ENCODE measurements at places on chromosomes 7 and 10.
A peak's percentile ranks its signal among the peaks of the same experiment; 100 is the strongest.

DNA sequence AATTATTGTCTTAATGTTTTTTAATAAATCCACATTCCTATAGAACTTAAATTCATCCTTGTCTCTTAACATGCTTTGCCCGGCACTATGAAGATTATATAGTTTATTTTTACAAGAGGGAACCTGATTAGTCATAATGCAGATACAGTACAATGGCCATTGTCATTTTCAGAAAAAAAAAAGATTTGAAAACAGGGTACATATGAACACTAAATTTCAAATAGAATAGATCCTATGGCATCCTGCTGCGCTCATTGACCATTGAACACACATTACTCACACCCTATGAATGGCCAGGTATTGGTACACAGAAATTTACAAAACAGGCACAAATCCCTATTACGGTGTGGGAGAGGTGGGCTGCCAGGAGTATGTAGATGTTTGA is 2.0 kb upstream of the KLF6 start:
- no peak for DNase-seq

- DNase-seq = no peak
Observed at GRCh38 chr7:81604075-81604807, 165.6 kb downstream of the HGF start.

DNA sequence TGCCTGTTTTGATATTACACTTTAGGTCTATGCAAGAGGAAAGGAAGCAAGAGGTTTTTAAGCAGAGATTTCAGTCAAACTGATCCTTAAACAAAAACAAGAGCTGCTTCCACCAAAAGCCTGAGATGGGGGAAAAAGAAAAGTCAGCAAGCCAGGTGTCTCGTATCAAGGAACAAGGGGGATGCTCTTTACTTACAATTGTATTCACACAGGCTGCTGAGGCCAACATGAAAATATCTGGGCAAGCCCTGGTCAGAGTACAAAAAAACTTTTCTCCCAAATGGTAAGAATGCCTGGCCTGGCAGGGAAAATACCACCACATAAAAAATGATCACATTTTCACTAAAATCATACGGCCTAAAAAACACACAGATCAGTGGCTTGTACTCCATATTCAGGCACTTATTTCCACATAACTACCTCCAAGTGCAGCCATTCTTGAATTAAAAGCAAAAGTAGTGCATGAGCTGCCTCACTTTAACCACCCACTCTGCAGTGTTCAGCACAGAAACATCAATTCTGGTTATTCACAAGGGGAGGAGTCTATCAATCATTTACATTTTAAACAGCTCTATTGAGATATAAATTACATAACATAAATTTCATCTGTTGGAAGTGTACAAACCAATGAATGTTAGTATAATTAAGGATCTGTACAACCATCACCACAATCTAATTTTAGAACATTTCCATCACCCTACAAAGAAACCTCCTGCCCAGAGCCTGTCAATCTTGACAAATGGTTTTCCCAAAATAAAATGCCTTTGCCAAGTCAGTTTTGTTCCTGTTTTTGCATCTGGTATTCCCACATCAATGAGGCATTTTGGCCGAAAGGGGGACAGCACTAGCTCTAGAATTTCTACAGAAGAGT is 70.2 kb downstream of the GRB10 start:
- no peak for DNase-seq

DNA sequence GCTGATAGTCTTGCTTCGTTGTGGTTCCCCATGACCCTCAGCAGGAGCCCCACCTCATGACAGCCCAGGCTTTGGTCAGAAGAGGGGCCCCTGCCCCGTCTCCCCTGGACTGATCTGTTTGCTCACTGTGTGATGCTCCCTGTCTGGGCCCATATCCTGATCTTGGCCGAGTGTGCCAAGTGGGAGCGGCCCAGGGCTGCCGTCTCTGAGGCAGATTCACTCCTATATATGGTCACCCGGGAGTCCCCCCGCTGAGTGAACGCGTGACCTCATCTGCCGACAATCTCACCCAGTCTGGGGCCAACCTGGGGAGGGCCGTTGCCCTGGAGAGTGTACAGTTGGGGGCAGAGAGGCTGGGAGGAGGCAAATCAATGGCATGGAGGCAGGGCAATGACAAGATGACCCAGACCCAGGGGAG is 34.5 kb downstream of the PPIF start:
- peak; percentile 78 for DNase-seq

- no peak for DNase-seq
Observed at GRCh38 chr10:70899096-70899495, 10.7 kb upstream of the PCBD1 start.

DNA sequence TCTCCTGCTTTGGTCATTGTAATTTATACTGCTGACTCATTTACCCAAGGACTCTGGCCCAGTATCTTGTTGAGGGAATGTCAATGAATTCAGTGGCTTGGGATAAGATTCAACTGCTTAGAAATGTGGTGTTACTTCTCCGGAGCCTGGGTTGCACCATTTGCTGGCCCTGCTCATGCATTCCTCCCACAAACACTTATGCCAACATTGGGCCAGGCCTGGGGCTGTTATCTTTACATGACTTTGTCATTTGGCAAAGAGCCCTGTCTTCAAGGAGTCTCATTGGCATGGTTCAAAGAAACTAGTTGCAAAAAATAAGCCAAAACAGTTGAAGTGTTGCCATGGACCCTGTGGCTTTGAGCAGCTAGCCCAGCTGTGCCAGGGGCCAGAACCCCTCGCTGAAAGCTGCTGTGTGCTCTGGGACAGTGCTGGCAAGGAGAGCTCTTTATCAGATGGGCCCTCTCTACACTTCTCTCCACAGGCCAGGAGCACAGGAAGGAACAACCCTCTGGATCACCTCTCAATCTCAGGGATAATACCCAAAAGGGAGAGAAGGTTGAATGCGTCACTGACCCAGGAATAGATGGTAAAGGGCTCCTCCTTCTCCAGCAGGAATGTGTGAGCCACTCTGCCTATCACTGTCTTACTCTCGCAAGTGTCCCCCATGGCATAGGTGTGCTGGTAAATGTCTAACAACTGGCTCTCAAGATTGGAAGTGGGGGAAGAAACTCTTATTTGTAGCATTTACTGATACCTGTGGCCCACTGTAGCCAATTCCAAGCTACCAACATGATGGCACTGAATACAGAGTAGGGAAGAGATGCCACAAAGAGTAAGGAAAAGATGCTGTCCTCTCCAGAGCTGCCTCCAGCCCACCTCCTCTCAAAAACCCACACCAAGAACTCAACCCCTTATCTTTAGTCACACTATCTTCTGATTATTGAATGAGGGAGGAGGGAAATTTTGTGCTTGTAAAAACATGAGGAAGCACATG is 23.5 kb upstream of the PDE1C start:
- DNase-seq = no peak

DNA sequence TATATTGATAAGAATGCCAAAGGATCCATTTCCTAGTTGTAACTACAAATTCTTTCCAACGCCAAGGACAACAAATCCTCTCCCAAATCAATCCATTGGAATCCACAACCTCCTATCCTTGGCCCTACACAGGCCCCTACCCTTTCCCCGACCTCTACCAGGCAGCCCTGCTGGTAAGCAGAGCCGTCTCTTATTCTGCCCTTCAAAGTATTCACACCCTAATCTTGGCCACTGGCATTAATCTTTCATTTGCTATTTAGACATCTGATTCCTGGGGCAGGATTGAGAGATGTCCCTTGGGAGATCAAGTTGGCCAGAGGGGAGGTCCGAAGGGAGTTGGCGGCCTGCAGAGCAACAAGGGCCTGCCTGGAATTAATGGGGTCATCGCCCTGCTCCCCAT is 161.4 kb downstream of the PLXNA4 start:
- no peak for DNase-seq

DNA sequence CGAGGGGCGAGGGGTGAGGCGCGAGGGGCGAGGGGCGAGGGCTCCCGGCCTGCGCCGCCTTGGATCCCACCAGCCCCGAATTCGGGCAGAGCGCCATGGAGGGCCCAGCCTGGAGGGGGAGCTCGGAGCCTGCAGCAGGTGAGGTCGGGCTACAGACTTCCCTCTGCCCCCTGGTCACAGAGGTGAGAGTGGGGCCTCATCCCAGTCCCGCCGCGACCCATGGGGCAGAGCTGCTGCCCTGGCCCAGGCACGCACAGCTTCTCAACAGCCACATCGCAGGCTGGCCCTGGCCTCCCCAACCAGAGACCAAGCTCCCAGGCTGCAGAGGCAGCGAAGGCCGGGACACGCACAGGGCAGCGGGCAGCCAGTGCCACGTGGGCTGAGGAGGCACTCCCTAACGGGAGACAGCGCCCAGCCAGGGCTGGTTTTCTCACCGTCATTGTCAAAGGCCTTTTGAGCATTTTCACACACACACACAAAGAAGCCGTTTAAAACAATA is 191.8 kb downstream of the PTPRN2 start:
- no peak for DNase-seq

GRCh38 chr7:108093851-108094331 is 36.3 kb downstream of the LAMB4 start:
- DNase-seq = no peak

GRCh38 chr10:49187950-49188761 is at the start of gene TMEM273:
TSS of gene TMEM273 (minus strand) at chr10:49188391. CDS start at chr10:49188336, 55 bp downstream.
- no peak for DNase-seq

GRCh38 chr7:8197994-8198698 is 63.8 kb downstream of the ICA1 start:
- no peak for DNase-seq

- DNase-seq = no peak
Observed at GRCh38 chr7:129123510-129123857, 21.0 kb upstream of the TSPAN33 start.

GRCh38 chr7:153588586-153588985 is 463.6 kb upstream of the DPP6 start:
- DNase-seq = no peak

- DNase-seq = peak; percentile 40
Observed at GRCh38 chr7:15625466-15625865, 61.0 kb downstream of the MEOX2 start.

DNA sequence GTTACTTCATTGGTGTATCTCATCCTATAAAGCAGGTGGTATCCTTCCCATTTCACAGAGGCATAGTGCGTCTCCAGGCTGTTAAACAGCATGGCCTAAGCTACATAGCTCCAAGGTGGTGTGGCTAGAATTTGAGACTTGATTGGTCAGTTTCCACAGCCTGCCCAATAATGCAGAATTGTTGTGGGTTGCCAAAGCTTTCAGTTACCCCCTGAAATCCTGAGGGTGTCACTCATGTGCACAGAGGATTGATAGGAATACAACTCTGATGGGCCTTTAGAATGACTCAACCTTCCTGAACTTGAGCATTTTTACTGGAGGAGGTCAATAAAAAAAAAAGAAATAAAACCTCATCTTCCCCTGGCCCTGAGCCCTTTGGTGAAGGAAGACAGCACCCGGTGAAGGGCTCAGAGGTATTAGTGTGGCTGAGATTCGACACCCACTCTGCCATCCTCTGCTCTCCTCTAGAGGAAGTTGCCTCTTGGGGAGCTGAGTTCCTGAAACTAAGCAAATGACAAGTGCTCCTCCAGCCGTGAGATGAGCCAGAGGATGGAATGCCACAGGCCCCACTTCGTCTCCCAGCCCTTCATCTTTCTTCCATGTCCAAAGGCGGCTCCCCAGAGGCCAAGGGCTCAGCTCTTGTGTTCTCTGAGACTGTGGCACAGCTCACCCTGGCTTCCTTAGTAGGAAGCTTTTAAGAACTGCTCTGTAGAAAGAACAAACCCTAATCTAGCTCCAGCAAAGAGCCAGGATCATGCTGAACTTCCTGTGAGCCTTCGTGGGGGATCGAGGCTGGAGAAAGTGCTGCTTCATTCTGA is 1.0 kb downstream of the ACSL5 start:
- no peak for DNase-seq

GRCh38 chr7:84368122-84368521 is 173.5 kb upstream of the SEMA3A start:
- no peak for DNase-seq

GRCh38 chr7:73519867-73520672 is 2.0 kb downstream of the BAZ1B start:
- DNase-seq = no peak

DNA sequence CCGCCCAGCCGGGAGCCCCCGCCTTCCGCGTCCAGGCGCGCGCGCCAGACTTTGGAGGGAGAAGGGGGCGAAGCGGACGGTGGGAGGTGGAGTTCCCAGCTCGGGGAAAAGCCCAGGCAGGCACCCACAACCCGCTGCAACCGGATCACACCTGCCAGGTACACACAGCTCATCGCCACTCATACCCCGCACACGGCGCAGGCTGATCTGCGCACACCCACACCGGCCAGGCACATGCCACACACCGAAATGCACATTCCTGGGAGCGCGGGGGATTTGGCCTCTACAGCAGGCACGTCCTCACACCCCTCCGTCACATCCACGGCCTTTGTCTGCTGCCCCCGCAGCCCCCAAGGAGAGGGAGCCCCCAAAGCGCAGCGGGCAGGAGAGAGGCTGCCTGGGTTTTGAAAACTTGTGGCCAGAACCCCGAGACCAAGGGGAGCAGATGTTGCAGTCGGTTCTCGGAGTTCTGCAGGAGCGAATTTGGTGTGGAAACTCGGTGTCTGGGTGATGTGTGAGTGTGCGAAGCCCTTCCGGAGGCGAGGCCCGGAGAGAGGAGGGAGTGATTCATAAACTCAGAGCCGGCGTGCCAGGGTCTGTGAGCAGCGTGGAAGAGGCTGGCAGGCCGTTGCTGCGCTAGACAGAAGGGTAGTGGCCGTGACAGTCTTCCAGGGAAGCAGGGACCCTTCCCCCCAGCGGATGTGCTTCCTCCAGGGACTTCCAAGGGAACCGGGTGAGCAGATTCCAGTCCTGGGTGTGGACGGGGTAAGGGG is 734 bp downstream of the CHST3 start:
- no peak for DNase-seq

DNA sequence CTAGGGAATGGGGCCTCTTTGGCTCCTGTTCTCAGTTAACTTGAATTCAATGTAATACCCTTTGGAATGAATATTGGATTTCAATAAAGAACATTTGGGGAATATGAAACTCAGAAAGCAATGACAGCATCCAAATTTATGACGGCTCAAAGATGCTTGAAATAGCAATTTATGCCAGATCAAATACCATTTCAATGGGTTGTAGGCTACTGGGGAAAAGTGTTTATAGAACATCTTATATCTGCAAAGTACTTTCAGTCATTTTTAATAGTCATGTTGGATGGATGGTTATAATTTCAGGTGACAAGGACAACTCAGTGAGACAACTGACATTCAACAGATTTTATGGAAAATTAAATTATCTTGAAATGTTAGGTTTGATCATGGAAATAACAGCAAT is 772.7 kb downstream of the PHTF2 start:
- DNase-seq = no peak

- DNase-seq = no peak
Observed at GRCh38 chr7:67450171-67450570, 453.5 kb downstream of the TYW1 start.

DNA sequence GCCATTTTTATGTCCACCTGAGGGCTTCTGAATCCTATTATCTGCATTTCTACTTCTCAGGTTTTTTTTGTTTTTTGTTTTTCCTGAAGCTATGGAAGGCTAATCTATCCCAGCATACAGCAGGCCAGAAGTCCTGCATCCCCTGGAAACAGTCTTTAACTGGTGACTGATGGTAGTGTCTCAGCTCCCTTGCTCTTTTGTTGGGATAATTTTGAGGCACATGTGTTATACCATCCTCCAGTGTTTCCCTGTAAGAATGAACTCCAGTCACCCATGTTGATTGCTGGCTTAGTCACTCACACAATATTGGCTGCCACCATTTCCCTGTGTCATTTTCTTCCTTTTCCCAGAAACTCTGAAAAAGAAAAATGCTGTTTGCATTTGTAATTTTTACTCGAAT is 1094.0 kb upstream of the LRRN3 start:
- DNase-seq = no peak

Data from smooth muscle cell of the brain vasculature (primary cell).